Calu3 (cell line): ENCODE measurements at places on chromosomes 4 and X. TPM values are rescaled to one million over a fixed set of nuclear protein-coding genes. Genes with fewer than 3 reads are reported as not detected.

The SLIT2 gene
- 2.0 and 3.8 TPM in 2 replicates for total RNA-seq

The BANK1 gene
- total RNA-seq: 6.4 and 7.9 TPM in 2 replicates

The MXRA5 gene
- 1.9 and 2.6 TPM in 2 replicates for total RNA-seq

The RNF212 gene
- not detected in 2 replicates for total RNA-seq

- H3K4me3 ChIP-seq: no peak overlapping the region
- no peak overlapping the region for H3K27ac ChIP-seq
- H3K36me3 ChIP-seq: no peaks in the 10 kb centered on the region
- peaks cover 47% of the 10 kb centered on the region for H3K27me3 ChIP-seq
- DNase-seq: no peak
Measured at GRCh38 chr4:16544251-16544721, 318.0 kb upstream of the TAPT1 start.

The RAB33A gene
- not detected in 2 replicates for total RNA-seq

The KCTD8 gene
- not detected in 2 replicates for total RNA-seq
